ENCODE measurements at places on chromosomes 3 and 15. TPM values are rescaled to one million over a fixed set of nuclear protein-coding genes. Genes with fewer than 3 reads are reported as not detected.

- DNase-seq = no peak
Measured at GRCh38 chr3:121111914-121112612, 204.1 kb downstream of the STXBP5L start.

The EPHB3 gene
- total RNA-seq = 8.7 TPM

- DNase-seq = no peak
Measured at GRCh38 chr3:135456108-135456790, 509.3 kb upstream of the PPP2R3A start.

GRCh38 chr3:187739561-187740332 is 5.5 kb downstream of the BCL6 start:
- peak; percentile 82 for DNase-seq

The BNC1 gene
- 23.5 TPM for total RNA-seq

The GPR62 gene
- total RNA-seq = not detected

DNA sequence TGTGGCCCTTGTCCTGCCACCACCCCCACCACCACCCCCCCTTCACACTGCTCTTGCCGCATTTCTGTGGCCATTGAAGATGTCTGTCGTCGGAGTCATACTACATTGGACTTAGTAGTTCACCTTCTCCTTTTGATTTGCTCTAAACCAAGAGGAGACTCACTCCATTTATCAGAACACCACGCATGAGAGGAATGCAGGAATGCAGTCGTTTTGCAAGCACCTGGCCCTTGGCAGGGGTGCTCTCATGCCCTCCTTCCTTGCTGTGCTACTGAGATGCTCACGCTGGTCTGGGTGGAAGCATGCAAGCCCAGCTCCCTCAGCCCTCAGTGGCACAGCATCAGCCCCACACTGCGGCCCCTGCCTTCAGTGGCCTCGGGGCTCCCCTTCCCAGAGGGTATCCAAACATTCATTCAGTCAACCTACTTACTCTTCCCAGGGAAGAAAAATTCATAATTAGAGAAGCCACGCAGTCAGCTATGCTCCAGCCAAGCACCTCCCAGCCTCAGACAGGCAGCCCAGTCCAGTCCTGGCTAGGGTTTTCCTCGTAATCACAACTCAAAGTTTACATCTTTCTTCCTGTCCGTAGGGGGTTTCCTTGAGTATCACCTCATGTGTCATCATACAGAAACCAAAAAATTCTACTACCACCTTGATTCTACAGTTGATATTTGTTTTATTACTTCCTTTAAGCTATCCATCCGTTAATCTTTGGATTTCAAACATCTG is 520.0 kb downstream of the GABRG3 start:
- DNase-seq = no peak

The TRPM1 gene
- total RNA-seq = not detected

The MCF2L2 gene
- not detected for total RNA-seq

DNA sequence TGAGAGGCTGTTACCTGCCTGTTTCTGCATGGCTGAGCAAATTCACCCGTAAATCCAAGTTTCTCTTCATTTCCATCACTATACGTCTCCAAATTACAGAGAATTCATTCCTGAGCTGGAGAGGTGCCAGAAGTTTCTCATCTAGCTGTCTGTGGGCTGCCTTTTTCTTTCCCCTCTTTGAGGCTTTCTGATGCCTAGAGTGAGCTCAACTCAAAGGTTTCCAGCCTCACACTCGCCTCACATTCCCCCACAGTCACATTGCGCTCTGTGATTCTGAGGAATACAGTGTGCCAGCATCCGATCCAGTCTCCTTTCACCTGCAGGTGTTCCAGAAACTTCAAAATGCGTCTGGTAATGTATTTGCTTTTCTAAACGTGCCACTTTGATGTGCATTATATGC is 267.2 kb downstream of the MFSD1 start:
- no peak for DNase-seq

GRCh38 chr15:46315434-46315833 is 680.6 kb downstream of the SQOR start:
- DNase-seq = no peak

The PRTG gene
- total RNA-seq = 2.9 TPM

The TRAIP gene
- 18.5 TPM for total RNA-seq

- DNase-seq = no peak
Measured at GRCh38 chr15:40852529-40852928, 8.7 kb downstream of the SPINT1 start.

Measured in MG63 (cell line).